ENCODE measurements at places on chromosomes 2 and 18. TPM values are rescaled to one million over a fixed set of nuclear protein-coding genes. Genes with fewer than 3 reads are reported as not detected.

The CTAGE1 gene
- not detected for total RNA-seq

The VWA3B gene
- not detected for total RNA-seq

The DTNA gene
- not detected for total RNA-seq

The KATNAL2 gene
- 1.5 TPM for total RNA-seq

The REG1B gene
- not detected for total RNA-seq

The UGT1A3 gene
- total RNA-seq: not detected

The ANKRD30BL gene
- total RNA-seq: not detected

The TNFAIP6 gene
- not detected for total RNA-seq

The GKN1 gene
- total RNA-seq: not detected

The MALL gene
- total RNA-seq: not detected

The BCL2 gene
- 40.1 TPM for total RNA-seq

The DOK6 gene
- total RNA-seq: not detected

The ACAA2 gene
- total RNA-seq: 6.2 TPM

The PRSS56 gene
- total RNA-seq: not detected

The AKAIN1 gene
- not detected for total RNA-seq

The ETAA1 gene
- total RNA-seq: 9.6 TPM

The NT5DC4 gene
- total RNA-seq: not detected

The CREG2 gene
- total RNA-seq: 0.03 TPM

The UGT1A4 gene
- total RNA-seq: not detected

The MYO3B gene
- total RNA-seq: not detected

The GDF7 gene
- total RNA-seq: 0.05 TPM

The APCDD1 gene
- not detected for total RNA-seq

The WDR43 gene
- 73.2 TPM for total RNA-seq

The CSRNP3 gene
- total RNA-seq: not detected

The GRB14 gene
- total RNA-seq: not detected

The CRYBA2 gene
- not detected for total RNA-seq

The ABCG8 gene
- total RNA-seq: not detected

The OTOS gene
- not detected for total RNA-seq

The NFU1 gene
- total RNA-seq: 18.5 TPM

The GALNT5 gene
- not detected for total RNA-seq

The CXCR4 gene
- 1,739 TPM for total RNA-seq

The ATP8B1 gene
- not detected for total RNA-seq

The SEPTIN10 gene
- 2.0 TPM for total RNA-seq

The FMNL2 gene
- total RNA-seq: 0.30 TPM

The TLX2 gene
- 0.30 TPM for total RNA-seq

The DPP4 gene
- 15.5 TPM for total RNA-seq

The CNOT11 gene
- 39.4 TPM for total RNA-seq

The EFEMP1 gene
- total RNA-seq: not detected
